ENCODE measurements at places on chromosomes 2 and 18.

GRCh38 chr2:181051861-181052522 is 71.6 kb downstream of the UBE2E3 start:
- no peak for DNase-seq

DNA sequence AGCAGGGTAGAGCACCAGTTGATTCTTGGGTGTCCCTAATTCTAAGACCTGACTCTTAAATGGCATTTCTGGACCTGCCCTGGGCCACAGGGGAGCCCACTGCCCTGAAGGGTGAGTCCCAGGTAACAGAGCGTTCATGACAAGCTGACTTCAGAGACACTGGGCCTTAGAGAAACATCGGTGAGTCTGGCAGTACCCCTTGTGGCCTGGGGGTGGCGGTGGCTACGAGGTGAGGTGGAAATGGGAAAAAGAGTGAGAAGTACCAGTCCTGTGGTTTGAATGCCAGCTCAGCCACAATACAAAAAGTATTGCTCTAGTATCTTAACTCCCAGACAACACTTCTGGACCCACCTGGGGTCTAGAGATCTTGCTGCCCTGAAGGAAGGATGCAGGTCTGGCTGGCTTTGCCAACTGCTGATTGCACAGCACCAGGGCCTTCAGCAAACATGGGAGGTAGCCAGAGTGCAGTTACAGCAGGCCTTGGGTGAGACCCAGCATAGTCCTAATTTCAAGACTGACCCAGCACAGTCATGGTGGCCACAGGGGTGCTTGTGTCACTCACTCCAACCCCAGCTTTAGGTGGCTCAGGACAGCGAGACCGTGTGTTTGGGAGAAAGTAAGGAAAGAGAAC is 44.5 kb downstream of the USP34 start:
- DNase-seq: peak; percentile 16

GRCh38 chr18:50855976-50856757 is 22.8 kb upstream of the ME2 start:
- DNase-seq: no peak

DNA sequence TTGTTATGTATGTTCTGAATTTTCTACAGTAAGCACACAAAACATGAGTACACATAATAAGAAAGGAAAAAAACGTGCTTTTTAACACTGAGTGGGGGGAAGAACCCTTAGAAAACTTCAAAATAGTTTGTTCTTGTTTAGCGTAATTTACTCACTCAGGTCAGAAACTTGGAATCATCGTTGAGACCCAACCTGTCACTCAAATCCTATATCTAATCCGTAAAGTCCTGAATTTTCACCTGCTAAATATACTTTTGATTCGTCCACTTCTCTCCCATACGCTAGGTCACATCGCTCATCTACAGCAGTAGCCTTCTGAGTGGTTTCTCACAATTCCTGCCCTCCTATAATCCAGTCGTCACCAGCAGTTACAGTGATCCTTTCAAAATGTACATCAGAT is 767 bp downstream of the TPRKB start:
- no peak for DNase-seq

- DNase-seq: no peak
Measured at GRCh38 chr2:55585451-55586080, 31.9 kb downstream of the PPP4R3B start.

DNA sequence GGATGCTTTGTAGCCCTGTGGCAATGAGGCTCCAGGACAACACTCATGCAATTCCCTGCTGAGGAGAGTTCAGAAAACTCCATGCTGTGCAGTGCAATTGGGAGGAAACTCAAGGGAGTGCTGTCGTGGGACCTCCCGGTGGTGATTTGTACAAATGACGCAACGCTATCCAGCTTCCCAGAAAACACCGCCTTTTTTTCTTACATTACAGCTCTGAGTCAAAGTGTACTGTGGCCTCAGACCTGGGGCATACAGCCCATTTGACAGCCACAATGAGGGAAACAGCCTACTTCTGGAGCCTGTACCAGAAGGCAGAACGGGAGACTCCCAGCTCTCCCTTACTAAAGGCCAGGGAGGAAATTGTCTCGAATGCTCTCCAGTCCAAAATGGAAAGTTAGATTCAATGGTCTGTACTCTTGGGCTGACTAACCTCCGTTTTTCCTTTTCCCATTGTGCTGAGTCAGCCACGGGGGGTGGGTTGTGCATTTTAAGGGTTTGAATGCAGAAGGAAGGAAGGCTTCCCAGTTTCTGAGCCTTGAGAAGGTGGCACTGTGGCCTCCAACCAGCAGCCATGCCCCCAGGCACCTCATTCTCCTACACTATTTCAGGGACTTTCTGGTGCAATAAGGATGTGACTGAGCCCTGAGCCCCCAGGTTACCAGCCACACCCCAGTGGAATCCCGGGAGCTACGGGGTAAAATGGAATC is 16.4 kb upstream of the CYP1B1 start:
- DNase-seq: peak; percentile 36

- no peak for DNase-seq
Measured at GRCh38 chr2:102181919-102182635, 4.7 kb upstream of the IL1RL2 start.

DNA sequence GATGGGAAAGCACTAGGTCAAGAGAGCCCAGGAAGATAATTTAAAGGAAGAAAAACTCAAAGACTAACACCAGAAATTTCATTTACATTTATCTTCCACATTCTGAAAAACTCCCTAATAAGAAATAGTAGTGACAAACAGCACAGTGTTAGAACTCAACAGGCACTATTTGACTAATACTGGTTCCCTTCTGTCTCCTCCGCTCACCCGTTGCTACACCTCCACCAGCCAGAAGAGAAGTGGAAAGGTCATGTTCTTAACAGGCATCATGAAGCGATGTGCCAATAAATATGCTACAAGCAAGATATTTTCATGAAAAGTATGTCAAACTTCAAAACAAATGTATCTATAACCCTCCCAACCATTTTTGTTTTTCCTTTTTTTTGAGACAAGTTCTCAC is 5.7 kb downstream of the ROCK1 start:
- DNase-seq: no peak

GRCh38 chr2:70498528-70498927 is 55.1 kb downstream of the TGFA start:
- DNase-seq: no peak
